Stimulated activated CD8-positive, alpha-beta memory T cell treated with anti-CD3 and anti-CD28 coated beads, Interleukin-2, amount 100 ng/mL, for 1 hour (primary cell): ENCODE measurements at places on chromosomes 11 and 22.

- no peak for DNase-seq
These were observed 91.5 kb downstream of the MIAT start for GRCh38 chr22:26748845-26749244.

DNA sequence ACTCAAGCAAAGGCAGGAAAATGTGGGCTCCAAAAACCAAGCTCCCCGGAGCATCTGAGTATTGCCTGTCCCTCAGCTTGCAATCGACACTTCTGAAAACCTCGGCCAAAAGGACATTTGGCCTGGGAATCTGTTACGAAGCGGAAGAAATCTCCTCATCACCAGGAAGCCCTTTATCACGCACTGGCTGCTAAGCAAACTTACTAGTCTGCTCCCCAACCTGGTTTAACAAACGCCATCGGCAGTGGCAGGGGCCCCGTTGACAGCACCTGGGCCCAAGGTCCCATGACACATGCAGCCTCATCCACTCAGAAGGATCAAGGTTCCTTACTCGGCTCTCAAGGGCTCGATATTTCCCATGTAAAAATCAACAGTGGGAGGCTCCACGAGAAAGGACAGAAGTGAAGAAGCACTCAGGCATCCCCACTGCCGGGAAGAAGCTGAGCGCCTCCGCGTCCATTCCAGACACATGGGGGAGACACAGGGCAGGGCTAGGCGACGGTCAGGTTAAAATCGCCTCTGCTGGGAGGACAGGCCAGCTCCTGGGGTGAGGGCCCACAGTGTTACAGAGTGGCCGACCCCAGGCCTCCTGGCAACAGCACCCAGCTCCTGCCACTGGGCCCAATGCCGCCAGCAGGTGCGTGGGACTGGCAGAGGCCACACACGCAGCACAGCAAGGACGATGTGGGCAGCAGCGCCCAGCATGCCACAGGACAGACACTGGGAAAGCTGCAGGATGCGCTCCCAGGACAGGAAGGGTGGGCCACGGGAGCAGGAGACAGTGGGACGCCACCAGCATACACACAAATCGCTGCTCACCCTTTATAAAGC lies 27.1 kb downstream of the BRD1 start:
- no peak for DNase-seq

GRCh38 chr11:32333320-32333991 lies 101.9 kb downstream of the WT1 start:
- no peak for DNase-seq

- no peak for DNase-seq
These were observed 34.3 kb downstream of the RCOR2 start for GRCh38 chr11:63882555-63883242.

DNA sequence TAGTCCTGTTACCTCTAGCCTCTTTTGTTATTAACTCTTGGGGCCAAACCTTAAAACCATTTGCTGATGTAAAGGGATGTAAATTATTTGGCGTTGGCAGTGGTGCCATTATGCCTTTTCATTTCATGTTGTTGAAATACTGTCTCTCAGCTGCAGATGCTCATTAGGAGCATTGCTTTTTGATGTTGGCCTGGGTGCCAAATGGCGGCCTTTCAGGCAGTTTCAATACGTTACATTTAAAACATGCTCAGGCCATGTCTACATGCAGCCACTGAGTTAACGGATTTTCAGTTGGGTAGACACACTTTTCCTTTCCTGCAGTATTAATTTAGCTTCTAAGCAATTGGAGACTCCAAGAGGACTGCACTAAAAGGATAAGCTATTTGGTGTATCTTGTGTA lies 5.3 kb downstream of the NCAM1 start:
- no peak for DNase-seq

- DNase-seq: no peak
These were observed 16.9 kb upstream of the KIRREL3 start for GRCh38 chr11:127017482-127017881.

DNA sequence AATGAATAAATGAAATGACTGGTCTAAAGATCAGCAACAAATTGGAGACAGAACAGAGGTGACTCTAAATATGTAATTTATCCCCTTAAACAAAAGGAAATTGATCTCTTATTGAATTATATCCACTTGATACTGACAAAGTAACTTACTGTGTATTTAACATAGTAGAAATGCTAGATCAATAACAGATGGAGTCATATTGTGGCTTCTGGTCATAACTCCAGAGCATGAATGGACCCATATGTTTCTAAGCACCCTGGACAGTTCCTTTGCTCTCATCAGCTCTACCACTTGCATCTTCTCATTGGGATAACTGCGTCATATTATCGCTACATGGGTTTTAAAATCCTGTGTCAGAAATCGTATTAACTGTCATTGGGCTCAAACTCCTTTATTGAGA lies 222.3 kb downstream of the ETS1 start:
- no peak for DNase-seq

DNA sequence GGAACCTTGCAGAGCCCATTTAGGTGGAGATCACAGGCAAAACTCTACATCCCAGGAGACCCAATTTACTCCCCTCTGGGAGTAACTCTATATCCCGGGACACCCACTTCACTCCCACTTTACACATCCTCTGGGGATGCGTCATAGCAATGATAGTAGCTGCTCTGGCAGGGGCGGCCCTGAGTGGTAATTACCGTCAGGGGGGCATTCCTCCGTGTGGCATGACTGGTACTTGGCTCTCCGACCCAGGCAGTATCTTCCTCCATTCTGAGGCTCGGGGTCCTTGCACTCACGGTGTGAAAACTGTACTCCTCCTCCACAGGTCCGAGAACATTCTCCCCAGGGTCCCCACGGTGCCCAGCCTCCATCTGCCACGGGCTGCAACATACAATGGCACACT lies 17.2 kb downstream of the ADAMTS8 start:
- DNase-seq: no peak

DNA sequence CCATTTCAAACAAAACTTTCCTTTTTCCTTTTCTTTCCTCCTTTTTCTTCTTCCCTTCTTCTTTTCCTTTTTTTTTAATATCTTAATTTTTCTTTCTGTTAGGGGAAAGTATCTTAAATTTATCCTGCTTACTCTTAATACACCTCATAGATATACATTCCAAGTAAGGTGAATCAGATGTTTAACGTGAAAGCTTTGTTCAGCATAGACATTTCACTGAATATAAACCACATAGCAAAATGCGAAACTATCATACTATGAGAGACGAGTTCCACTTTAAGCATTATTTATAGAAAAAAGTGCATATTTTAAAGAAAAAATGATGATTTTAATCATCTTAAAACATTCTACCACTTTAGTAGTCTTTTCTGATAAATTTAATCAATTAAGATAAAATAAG lies 137.8 kb upstream of the MTMR2 start:
- DNase-seq: no peak

- DNase-seq: no peak
These were observed 243.0 kb upstream of the ANO5 start for GRCh38 chr11:21949763-21950413.

GRCh38 chr11:73566422-73566821 lies 31.5 kb downstream of the FAM168A start:
- no peak for DNase-seq

- DNase-seq: no peak
These were observed 57.5 kb downstream of the C22orf31 start for GRCh38 chr22:29003975-29004646.

GRCh38 chr11:108218912-108219783 lies 3.3 kb downstream of the NPAT start:
- DNase-seq: no peak

DNA sequence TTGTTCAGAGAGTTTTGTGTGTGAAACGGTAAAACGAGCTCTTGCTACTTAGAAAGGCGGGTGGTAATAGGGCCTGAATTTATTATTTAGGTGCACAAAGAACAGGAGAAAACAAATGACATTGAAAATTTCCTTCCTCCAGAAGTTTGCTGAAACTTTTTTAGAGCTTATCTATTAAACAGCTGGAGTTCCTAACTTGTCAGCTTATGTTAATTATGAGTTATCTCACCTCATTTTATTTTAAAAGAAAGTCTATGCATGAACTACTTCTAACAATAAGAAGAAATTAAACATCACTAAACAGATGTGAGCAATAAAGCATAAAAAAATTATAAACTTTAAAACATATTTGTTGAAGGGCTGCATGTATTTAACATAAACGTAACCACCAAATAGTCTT lies 373.9 kb upstream of the ANO3 start:
- DNase-seq: no peak

- no peak for DNase-seq
These were observed 7.8 kb upstream of the MS4A1 start for GRCh38 chr11:60447846-60448245.

DNA sequence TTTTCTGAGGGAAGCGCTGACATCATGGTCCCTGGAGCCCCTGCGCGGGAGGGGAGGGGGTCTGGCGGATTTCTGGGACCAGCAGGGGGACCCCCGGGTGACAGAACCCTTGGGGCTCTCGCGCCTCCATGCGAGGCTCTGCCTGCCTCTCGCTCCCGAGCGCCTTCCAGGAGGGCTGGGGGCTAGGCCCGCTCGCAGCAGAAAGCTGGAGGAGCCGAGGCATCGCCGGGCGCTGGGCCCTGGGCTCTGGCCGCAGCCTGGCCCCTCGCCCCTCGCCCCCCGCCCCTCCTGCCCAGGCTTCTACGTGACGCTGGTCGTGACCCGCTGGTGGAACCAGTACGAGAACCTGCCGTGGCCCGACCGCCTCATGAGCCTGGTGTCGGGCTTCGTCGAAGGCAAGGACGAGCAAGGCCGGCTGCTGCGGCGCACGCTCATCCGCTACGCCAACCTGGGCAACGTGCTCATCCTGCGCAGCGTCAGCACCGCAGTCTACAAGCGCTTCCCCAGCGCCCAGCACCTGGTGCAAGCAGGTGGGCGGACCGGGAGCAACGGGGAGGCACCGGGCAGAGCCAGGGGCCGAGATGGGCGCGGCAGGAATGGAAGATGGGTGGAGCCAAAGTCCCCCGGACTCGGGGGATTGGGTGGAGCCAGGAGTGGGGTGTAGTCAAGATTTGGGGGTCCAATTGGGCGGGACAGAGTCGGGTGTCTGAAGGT lies 5.4 kb downstream of the BEST1 start:
- DNase-seq: no peak

- DNase-seq: no peak
These were observed 39.7 kb upstream of the TTLL12 start for GRCh38 chr22:43226377-43227238.

DNA sequence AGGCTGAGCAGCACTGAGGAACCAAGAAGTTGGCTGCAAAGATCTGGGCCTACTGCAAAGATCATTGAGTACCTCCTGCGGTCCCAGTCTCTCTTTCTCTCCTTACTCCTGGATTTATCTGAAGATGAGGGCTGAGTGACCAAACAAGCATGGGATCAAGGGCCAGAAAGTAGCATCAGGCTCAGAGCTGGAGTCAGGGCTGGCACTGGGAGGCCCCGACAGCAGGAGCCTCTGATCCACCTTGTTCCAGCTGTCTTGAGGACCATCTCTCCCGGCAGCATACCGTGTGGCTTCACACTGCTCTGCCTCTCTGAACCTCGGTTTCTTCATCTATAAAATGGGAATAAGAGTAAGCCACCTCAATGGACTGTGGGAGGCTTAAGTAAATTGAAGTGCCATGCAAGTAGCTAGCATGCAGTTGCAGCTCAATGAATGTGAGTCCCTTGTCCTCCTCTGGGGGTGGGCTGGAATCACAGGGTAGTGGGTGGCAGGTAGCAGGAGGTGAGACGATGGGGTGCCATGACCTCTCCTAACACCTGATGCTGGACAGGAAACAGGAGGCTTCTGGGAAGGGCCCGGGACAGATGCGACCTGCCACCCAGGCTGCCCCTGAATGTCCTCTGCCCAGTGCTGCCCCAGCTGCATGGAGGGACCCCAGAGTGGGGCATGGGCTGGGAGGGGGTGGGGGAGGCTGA lies 52.5 kb upstream of the PRDM11 start:
- DNase-seq: no peak

DNA sequence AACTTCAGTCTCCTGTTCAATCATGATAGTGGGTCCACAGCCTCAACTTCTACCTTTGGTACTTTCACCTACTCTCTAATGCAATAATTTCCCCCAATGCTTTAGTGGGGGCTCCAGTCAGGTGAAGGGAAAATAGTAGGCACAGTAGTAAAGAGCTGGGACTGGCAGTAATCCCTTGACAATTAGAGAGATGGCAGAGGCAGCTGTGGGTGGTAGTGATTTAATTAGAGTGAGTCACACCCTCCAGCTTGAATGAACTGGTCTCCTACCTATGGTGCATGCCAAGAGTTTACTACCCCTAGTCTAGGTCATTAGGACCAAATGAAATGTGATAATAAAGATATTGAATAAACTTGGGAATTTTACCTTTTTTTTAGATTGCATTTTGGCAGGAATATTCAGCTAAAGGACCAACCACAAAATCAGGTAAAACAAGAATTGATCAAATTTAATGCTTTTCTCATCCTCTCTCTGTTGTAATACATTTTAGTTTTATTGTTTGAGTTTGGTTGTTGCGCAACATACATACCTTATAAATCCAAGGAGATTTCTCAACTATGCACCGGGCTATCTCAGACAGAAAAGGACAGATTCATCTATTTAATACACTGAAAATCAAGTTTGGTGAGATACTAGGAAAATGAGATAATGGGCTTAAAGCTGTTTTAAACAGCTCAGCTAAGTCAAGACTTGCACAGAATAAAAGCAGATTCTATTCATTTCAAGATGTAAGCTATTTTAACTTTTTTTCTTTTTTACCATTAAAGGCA lies 9.0 kb downstream of the PRRG4 start:
- DNase-seq: no peak

GRCh38 chr22:19105867-19106802 lies 16.1 kb downstream of the DGCR2 start:
- peak; percentile 26 for DNase-seq

DNA sequence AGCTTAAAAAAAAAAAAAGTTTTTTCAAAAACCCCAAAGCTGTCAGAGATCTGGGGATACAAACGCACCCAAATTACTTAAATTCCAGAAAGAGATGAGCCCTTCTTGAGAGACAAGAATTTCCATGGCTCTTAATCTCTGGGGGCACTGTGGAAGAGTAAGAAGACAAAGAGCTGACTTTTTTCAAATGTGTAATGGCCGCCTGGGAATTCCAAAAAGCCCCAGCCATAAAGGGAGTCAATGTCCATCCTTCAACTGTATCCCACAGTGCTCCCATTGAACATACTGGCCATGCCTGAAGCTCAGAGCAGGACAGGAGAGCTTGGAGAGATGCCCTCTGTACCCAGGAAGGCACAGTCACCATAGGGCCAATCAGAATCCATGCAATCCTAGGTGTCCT lies 37.4 kb upstream of the ASPHD2 start:
- DNase-seq: no peak

DNA sequence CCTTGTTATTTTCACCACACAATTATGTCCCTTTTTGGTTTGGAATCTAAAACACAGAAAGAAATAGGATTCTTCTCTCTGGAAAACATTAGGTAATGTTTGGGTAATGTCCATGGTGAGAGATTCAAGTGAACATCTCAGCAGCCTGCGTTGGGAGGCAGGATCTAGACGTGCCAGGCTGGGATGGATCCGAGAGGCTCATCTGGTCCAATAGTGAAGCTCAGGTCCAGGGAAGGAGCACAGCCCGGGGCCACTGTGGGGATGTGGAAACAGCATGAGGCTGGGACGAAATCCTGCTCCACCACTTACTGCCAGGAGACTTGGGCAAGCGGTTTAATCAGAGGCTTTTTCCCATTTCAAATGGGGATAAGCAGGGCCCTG lies 109.9 kb downstream of the CSNK2A3 start:
- no peak for DNase-seq
